Osteoblast (primary cell): ENCODE measurements at places on chromosomes 11 and 22.
A peak's percentile ranks its signal among the peaks of the same experiment; 100 is the strongest.

- no peak for DNase-seq
These were observed 7.5 kb downstream of the TCF20 start for GRCh38 chr22:42262964-42263363.

DNA sequence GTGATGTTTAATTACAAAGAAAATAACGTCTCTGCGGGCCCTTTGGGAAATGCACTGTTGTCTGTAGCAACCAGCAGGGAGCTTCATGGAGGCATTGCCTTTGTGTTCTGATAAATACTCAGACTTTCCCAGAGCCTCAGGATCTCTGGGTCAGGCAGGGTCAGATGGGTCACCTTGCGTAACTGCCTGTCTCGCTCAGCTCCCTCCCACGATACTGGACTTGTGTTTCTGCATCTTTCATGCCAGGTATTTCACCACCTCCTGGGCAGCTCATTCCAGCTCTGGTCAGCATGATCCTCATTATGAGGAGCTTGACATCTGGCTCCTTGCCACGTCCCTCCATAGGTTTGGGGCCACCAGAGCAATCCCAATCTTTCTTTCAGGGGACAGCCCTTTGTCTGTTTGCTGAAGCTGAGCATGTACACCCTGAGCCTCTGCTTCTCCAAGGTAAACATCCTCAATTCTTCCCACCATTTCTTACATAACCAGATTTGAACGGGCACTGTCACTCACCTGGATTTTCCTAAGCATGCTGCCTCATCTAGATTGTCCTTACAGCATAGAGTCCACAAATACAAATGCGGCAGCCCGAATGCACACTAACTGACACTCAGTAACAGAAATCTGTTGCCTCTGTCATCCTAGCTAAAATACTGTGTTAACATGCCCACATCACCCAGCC is 162.3 kb downstream of the LARGE1 start:
- no peak for DNase-seq

GRCh38 chr11:63985812-63986155 is 454 bp upstream of the OTUB1 start:
- DNase-seq, result peak; percentile 93

- DNase-seq, result no peak
These were observed 72.7 kb downstream of the SIK2 start for GRCh38 chr11:111674941-111675340.

GRCh38 chr11:2387266-2387987 is 10.3 kb downstream of the CD81 start:
- peak; percentile 97 for DNase-seq

DNA sequence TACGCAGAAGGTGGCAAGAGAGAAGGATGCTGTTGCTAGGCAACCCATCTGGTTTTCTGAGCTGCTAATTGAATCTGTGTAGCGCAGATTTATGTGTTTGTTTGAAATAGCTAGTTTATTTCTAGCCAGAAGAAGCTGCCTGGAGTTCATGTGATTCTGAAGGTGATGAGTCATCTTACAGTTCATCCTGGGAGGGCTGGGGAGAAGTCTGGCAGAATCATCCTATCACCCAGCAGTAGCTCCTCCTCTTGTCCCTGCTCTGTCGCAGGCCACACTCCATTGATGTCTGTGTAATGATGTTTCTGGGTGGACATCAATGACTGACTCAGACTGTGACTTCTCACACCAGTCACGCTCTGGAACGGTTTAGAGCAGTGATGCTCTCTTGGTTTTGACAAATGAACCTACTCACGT is 4.8 kb upstream of the FBXO7 start:
- DNase-seq, result peak; percentile 91

DNA sequence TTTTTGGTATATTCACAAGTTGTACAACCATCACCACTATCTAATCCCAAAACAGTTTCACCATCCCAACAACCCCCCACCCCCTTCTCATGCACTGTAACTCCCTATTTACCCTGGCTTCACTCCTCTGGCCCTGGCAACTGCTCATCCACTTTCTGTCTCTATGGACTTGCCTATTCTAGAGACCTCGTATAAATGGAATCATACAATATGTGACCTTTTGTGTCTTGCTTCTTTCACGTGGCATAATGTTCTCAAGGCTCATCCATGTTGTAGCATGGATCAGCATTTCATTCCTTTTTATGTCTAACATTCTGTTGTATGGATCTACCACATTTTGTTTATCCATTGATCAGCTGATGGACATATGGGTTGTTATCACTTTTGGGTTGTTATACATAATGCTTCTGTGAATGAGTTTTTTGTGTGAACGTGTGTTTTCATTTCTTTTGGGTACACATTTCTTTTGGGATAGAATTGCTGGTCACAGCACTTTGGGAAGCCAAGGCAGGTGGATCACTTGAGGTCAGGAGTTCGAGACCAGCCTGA is 46.1 kb downstream of the GDPD5 start:
- no peak for DNase-seq

DNA sequence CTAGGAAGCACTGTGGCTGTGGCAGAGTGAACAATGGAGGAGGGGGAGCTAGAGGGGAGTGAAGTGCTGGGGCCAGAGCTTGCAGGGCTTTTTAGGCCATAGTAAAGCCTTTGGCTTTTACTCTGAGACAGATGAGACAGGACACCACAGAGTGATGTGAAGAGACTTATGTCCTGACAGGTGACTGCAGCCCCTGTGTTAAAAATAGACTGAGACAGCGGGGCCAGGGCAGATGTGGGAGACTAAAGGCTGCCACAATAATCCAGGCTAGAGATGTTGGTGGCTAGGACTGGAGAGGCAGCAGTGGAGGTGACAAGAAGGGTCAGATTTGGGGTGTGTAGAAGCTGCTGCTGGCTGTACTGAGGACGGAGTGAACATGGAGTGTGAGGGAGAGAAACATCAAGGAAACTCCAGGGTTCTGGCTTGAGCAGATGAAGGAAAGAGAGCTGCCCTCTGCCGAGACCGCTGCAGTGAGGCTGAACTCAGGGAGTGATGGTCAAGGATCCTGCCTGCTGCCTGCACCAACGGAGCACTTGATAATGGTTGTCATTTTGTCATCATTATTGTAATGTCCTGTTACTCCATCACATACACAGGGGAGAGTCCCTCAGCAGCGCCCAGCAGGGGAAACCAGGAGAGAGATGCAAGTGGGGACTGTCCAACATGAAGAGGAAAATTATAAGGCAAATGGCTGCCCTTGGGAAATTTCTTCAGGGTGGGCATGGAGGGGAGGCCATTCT is 27.4 kb downstream of the SLC43A1 start:
- DNase-seq, result peak; percentile 68

GRCh38 chr11:67273260-67273990 is 7.2 kb downstream of the GRK2 start:
- DNase-seq, result peak; percentile 92

DNA sequence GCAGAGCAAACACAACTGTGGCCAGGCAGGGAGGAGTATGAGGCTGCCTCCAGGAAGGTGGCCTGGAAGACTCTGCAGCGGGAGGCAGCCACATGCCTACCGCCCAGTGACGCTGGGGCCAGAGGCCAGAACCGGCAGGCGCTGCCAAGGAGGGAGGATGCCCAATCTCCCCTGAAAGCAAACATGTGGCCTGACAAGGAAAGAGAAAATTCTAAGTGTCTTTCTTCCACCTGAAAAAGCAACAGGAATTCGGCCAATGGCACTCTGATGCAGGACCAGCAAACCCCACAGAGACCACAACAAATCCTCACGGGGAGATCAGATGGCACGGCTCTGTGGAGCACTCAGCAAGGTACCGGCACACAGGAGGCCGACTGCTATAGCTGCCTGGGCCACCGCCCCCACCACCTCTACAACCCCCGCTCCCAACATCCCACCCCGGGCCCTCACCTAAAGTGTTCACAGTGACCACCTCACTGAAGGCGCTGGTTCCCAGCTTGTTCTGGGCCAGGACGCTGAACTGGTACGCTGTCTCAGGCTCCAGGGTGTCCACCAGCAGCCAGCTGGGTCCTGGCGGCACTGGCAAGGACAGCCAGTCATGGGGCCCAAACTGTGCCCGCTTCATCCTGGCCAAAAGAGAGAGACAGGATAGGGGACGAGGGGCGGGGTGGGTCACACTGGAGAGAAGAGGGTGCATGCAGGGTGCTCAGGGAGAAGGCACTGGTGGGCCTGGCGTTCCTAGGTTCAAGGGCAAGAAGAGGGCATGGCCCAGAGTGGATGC is 30.1 kb downstream of the IGSF9B start:
- DNase-seq, result no peak

DNA sequence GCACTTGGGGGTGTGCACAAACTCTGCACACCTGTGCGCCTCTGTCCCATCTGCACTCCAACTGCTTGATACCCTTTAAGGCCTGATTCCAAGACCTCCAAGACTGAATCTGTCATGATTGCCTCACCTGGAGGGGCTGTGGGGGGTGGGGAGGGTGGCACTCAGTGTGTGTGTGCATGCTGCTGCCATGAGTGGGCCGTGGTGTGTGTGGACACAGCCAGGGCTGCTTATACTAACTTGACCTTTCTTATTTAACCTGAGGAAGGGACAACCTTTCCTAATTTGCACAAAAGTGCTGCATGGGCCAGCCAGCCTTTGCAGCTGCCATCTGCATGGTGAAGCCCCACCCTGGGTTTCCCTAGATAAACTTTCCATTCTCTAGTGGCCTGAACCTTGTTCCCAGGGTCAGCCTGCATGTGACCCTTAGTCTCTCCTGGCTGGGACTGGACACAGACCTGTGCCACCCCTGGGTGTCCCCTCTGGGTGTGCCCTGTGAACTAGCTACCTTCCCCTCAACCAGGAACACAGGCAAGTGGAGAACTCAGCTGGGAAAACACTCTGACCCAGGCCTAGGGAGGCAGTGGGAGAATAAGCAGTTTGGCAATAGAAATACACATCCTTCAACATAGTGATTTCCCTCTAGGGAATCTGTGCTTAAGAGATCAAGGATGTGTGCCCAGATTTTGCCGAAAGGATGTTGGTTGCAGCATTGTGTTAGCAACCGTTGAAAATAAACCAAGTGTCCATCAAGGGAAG is 45.4 kb upstream of the DKK3 start:
- peak; percentile 88 for DNase-seq

DNA sequence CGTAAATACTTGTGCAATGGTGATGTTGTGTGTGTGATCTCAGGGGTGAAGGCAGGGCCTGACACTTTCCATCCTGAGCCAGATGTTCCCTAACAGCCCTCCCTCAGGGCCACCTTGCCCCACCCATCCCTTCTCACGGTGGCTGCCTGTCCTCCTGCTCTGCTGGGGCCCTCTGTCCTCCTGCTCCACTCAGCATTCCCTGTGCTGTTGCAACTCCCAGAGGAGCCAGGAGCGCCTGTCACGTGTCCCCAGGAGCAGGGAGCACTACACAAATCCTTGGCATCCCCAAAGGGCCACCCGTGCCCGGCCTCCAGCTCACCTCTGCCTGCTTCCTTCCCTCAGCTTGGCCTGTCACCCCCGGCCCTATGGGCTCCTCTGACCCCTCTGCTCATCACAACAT is 10.2 kb upstream of the CSNK1E start:
- DNase-seq, result peak; percentile 90

DNA sequence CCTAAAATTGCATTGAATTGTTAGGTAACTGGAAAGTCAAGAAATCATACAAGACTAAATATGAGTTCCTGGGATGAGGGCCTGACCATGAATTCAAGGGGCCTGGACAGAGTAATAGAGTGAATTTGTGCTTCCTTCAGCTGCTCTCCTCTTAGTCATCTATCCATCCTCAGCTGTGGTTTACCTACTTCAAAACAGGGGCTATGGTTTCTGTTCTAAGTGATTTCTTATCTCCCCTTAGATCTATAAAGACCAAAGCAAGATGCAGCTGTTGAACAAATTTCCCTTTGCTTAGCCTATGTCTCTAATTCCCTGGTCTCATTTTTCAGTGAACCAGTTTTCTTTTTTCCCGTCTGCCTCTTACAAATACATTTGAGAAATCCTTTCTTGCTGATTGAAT is 428.5 kb downstream of the FAM181B start:
- peak; percentile 37 for DNase-seq

GRCh38 chr11:64996710-64997380 is at the start of gene BATF2:
Gene BATF2 (minus strand): TSS chr11:64996971. CDS start chr11:64996914, 57 bp downstream.
- DNase-seq, result peak; percentile 90

- DNase-seq, result no peak
These were observed 202.9 kb downstream of the MIAT start for GRCh38 chr22:26860301-26860700.

- DNase-seq, result no peak
These were observed 17.7 kb downstream of the CYTH4 start for GRCh38 chr22:37299969-37300509.

- no peak for DNase-seq
These were observed 987.6 kb downstream of the NTM start for GRCh38 chr11:132357811-132358572.

DNA sequence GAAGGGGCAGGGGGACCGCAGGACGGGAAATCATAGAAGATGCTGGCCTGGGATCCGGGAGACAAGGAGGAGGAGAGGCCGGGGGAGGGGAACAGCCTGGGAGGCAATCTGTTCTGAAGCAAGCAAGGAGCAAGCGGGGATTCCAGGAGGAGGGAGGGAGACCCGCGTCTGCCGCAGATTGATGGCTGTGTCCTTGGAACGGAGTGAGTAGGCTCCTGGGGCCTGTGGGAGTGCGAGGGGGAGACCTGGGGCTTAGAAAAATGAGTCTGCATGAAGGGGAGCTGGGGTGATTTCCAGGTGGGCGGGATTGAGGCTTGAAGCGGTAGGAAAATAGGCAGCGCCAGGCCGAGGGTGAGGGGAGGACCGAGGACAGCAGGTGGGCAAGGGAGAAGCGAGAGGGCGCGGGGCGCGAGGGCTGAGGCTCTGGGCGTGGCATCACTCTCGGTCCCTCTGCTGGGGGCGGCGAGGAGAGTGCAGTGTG is 1.6 kb upstream of the LRRC55 start:
- peak; percentile 51 for DNase-seq

DNA sequence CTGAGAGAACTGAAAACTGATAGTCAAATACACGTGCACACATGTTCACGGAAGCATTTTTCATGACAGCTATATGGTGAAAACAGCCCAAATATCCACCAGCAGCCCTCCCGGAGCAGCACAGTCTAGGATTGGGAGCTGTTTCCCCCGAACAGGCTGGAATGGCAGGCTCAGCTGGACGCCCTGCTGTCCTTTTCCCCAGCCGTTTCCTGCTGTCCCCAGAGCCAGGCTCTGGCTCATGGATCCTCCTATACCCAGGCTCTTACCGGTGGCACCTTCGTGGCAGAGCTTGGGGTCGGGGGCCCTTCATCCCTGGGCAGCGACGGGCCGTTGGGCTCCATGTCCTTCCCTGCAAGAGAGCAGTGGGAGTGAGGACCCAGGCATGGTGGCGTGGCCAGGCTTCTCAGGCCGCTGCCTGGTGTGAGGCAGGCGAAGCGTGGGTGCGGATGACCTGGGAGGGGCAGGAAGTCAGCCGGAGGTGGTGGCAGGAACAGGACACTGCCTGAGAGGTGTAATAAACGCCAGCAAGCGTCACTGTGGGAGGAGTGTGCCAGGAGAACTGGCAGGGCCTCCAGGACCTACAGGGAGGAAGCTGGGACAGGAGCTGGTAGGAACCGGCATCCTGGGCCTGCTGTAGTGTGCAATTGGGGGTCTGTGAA is 38.8 kb downstream of the OSBPL5 start:
- DNase-seq, result peak; percentile 49

GRCh38 chr11:45852712-45853101 is 5.4 kb downstream of the CRY2 start:
- DNase-seq, result no peak

DNA sequence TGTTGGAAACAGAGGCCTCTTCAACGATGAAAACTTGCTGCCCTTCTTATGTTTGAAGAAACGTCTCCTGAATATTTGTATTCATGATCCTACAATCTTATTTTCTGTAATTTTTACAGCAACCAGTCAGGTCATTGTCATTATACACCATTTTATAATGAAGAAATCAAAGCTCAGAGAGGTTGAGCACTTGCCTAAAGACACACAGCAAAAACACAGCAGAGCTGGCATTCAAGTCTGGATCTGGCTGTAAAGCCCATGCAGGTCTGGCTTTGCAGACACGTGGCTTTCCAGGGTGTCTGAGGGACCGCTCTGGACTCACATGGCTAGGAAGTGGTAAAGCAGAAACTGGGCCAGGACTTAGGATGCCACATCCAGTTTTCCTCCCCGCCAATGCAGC is 15.8 kb upstream of the ALX4 start:
- DNase-seq, result no peak
